ENCODE measurements at places on chromosomes 6 and 20.

DNA sequence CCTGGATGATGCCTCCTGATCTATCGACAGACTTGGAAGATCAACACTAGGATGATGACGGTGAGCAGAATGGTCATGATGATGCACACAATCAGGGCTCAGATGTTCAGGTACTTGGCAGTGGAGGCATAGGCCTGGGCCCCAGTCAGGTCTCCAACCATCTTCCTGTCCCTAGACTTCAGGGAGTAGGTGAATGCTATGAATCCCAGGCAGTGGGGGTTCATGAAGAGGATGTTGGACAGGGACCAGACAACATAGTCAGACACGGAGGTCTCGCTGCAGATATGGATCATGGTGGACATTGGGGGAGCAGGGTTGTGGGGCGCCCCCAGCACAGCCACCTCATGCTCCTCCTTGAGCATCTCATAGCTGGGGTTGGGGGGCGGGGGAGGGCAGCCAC lies 27.5 kb downstream of the HLA-F start:
- DNase-seq, result no peak

GRCh38 chr6:144035416-144035815 lies 27.4 kb upstream of the PLAGL1 start:
- DNase-seq, result no peak

- no peak for DNase-seq
Observed at GRCh38 chr6:169231790-169232506, 21.7 kb downstream of the THBS2 start.

DNA sequence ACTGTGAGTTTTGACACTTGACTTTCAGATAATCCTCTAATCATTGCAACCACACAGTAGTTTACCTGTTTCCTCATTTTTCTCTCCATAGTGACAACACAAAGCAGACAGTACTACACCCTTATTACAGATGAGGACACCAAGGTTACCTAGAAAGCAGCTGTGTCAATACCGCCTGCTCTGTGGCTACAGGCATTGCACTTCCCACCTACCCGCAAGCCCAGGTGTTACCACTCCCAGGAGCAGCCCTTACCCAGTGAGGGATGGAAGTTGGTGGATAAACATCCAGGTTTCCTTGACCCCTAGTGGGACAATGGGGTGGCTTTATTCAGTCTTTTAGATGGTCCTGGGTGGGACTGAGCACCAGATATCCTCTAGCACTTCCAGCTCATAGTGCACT lies 503.6 kb downstream of the PTPRT start:
- DNase-seq, result no peak

GRCh38 chr6:35295036-35295435 lies 2.6 kb upstream of the DEF6 start:
- DNase-seq, result no peak

DNA sequence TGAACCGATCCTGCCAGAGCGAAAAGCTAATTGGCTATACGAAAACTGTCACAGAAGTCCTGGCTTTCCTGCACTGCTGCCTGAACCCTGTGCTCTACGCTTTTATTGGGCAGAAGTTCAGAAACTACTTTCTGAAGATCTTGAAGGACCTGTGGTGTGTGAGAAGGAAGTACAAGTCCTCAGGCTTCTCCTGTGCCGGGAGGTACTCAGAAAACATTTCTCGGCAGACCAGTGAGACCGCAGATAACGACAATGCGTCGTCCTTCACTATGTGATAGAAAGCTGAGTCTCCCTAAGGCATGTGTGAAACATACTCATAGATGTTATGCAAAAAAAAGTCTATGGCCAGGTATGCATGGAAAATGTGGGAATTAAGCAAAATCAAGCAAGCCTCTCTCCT lies 14.2 kb downstream of the CCR6 start:
- DNase-seq, result no peak

DNA sequence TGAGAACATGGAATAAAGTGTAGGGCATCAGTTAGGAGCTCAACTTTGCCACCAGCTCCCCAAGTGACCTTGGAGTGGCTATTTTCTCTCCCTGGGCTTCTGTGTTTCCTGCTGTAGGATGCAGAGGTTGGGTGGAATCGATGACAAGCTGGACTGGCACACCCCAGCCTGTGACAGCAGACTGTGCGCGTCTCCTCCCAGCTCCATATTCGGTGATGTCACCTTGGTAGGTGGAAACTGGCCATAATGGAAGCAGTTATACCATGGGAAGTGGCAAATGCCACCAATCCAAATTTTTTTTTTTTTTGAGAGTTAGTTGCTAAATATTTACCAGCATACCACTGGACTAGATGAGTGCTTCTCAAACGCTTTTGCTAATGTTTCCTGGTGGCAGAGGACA lies 85.2 kb downstream of the BANF2 start:
- DNase-seq, result no peak

- no peak for DNase-seq
Observed at GRCh38 chr6:40472353-40472752, 114.8 kb downstream of the LRFN2 start.

GRCh38 chr6:15147827-15148226 lies 98.0 kb upstream of the JARID2 start:
- no peak for DNase-seq

- no peak for DNase-seq
Observed at GRCh38 chr20:41510847-41511450, 107.2 kb downstream of the CHD6 start.

DNA sequence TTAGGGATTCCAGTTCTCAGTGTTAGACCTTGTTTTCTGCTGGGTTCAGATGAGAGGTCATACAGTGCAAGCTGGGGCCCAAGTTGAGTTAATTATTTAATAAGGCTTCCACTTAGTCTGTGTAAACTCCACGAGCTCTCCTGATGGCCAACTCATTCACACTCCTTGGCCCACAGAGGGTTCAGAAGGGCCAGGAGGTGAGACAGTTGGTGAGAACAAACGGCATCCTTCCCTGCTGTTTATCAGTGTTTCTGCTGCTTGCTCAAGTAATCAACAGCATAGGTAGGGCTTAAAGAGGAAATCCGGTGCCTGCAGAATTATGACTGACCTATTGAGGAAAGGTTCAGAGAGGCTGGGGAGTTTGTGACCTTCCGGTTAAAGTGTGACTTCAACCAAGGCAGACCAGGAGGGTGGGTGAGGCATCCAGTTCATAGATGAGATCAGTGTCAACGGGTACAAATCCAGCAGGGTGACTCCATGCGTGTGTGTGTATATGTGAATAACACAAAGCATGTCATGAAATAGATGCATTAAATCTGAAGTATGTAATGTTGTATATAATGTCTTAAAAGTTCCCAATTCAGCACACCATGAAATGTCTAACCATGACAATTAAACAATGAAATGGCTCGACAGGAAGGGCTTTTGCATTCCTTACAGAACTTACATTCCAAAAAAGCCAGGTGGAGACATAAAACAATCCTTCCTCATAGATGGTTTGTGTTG lies 37.4 kb upstream of the BCAS1 start:
- no peak for DNase-seq

DNA sequence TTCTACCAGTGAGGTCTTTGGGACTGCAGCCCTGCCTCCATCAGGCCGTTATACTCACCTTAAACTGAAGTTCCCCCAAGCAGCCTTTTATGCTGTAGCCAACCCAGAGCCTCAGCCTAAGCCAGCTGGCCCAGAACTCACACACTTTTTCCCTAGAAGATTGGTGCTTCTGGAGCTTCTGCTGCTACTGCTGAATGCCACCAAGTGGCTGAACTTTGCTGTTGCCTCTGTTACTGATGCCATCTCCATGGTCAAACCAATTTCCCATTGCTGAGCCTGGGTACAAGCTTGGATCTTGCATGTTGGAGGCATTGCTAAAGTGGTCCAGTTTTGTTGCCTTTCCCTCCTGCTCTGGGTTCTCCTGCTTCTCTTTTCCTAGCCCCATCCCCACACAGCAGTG lies 15.0 kb upstream of the TBX18 start:
- DNase-seq, result no peak

DNA sequence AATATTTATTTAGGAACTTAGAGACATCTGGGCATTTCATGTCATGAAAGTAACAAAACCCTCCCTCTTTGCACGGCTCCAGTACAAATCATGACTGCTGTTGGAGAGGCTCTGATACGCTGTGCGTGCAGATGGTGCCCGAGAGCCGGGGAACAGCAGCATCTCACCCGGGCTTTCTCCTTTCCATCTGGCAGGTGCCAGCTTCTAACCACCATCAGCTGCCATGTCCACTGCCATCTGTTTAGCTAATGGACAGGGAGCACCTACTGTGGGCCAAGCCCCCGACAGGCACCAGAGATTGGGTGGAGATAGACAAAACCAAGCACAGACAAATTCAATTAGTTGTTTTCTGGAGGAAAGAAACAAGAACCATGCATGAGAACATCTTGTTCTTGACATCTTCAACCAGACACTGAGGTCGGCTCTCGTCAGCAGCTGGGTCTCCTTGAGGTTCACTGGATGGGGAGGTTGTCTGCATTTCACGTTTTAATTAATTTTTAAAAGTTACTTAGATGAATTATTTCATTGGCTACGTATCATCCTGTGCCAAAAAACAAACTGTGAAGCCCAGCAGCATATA lies 323.7 kb downstream of the THBS2 start:
- no peak for DNase-seq

GRCh38 chr6:2651536-2651935 lies 99.2 kb downstream of the MYLK4 start:
- no peak for DNase-seq

- no peak for DNase-seq
Observed at GRCh38 chr6:157552081-157552747, 171.2 kb downstream of the ZDHHC14 start.

DNA sequence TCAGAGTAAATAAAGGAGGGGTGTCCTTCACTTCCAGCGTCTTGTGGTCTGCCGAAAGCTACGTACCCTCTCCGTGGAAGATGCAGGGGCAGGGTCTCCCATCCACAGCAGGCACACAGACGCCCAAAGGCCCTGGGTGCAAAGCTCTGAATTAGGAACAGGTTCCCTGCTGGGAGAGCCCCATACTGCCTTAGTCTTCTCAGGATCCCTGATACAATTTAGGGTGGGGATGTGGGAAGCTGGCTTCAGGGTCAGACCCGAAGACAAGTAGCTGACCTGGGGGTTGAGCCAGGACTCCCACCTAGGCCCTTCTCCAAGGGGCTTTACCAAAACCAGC lies 74.1 kb downstream of the TTLL2 start:
- no peak for DNase-seq
